ENCODE measurements at places on chromosomes 2 and 18. TPM values are rescaled to one million over a fixed set of nuclear protein-coding genes. Genes with fewer than 3 reads are reported as not detected.
A peak's percentile ranks its signal among the peaks of the same experiment; 100 is the strongest.

The PROKR1 gene
- not detected for total RNA-seq

The RUFY4 gene
- 0.31 TPM for total RNA-seq

The OST4 gene
- 238 TPM for total RNA-seq

The INHBB gene
- 7.8 TPM for total RNA-seq

The TFPI gene
- 247 TPM for total RNA-seq

The UGT1A9 gene
- not detected for total RNA-seq

The CAPN14 gene
- 0.21 TPM for total RNA-seq

The MAP3K19 gene
- 11.0 TPM for total RNA-seq

DNA sequence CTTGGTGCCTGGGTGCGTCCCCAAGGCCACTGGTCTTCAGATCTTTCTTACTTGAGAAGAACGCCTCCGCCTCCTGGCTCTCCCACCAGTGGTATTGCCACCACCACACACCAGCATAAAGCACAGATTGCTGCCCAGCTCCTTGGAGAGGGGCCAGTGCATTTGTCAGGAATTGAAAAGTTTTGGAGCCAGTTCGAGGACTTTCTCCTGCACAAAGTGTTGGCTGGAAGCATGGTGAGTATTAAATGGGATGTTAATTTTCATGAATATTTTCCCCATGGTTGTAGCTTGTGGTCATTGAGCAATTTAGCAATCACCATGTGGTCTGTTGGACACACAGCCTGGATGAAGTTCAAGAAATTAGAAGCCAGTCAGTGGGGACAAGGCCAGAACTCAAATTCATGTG, 684.6 kb upstream of the FANCL start:
- DNase-seq = peak; percentile 37
- no peak overlapping the region for H3K27ac ChIP-seq
- no peak overlapping the region for H3K4me3 ChIP-seq
- no peaks in the 10 kb centered on the region for H3K27me3 ChIP-seq
- H3K36me3 ChIP-seq = no peaks in the 10 kb centered on the region

DNA sequence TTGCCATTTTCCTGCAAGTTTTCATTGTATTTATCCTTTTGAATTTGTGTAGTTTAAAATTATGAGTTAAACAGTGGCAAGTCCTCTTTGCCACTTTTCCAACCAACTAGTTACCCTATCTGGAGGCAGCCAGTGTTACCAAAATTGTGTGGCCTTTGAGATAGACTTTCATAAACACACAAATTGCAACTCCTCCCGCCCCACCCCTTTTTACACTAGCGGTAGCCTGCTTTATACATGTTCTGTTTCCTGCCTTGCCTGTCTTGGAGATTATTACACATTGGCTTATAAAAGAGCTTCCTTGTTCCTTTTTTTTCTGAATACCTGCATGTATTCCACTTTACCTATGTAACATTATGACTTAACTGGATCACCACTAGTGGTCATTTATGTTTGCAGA, 56.5 kb downstream of the RPIA start:
- H3K27ac ChIP-seq = no peak overlapping the region
- no peaks in the 10 kb centered on the region for H3K27me3 ChIP-seq
- H3K36me3 ChIP-seq = peaks cover 26% of the 10 kb centered on the region
- no peaks in the 10 kb centered on the region for H3K4me1 ChIP-seq

- no peak for DNase-seq
- H3K4me1 ChIP-seq = no peaks in the 10 kb centered on the region
- H3K27me3 ChIP-seq = peaks cover 2% of the 10 kb centered on the region
- H3K36me3 ChIP-seq = no peaks in the 10 kb centered on the region
Observed at GRCh38 chr2:132403146-132403545, 13.5 kb upstream of the GPR39 start.

- no peak for DNase-seq
- no peaks in the 10 kb centered on the region for H3K27me3 ChIP-seq
- no peak overlapping the region for H3K4me3 ChIP-seq
- no peak overlapping the region for H3K27ac ChIP-seq
Observed at GRCh38 chr2:215882689-215883088, 130.7 kb downstream of the MREG start.

- peaks cover 9% of the 10 kb centered on the region for H3K4me1 ChIP-seq
- no peaks in the 10 kb centered on the region for H3K36me3 ChIP-seq
- H3K4me3 ChIP-seq = no peak overlapping the region
- no peak for DNase-seq
Observed at GRCh38 chr2:238879043-238879442, 31.2 kb downstream of the TWIST2 start.

DNA sequence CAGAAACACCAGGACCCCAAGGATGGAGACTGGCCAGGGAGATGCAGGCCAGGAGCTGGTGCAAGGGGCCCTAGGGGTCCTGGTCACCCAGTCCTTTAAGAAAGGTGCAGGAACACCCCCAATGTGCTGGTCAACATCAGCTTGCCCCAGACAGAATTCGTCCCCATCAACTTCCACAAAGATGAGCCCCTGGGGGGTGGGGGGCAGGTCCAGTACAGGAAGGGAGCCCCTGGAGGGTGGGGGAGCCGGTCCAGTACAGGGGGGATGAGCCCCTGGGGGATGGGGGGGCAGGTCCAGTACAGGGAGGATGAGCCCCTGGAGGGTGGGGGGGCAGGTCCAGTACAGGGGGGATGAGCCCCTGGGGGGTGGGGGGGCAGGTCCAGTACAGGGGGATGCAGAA, 160.7 kb upstream of the SALL3 start:
- peaks cover 15% of the 10 kb centered on the region for H3K27me3 ChIP-seq
- no peak overlapping the region for H3K27ac ChIP-seq

DNA sequence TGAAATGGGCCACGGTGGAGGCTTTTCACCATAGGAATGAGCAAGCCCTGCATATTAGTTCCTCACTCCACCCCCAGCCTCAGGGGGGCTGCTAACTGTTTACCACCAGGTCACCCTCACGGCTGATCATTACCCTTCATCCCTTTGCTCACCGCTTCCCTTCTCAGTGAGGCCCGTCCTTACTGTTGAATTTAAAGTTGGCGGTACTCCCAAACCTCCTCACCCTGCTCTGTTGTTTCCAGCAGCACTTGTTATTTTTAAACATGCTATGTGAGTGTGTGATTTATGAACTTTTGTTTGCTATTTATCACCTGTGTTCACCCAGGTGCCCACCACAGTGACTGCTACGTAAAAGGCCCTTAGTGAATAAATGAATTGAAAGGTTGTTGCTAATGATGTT, 243.6 kb downstream of the ZNF407 start:
- no peak for DNase-seq
- H3K36me3 ChIP-seq = no peaks in the 10 kb centered on the region
- H3K4me1 ChIP-seq = no peaks in the 10 kb centered on the region
- H3K27ac ChIP-seq = no peak overlapping the region

- DNase-seq = no peak
- H3K36me3 ChIP-seq = no peaks in the 10 kb centered on the region
Observed at GRCh38 chr18:11258039-11258610, 108.8 kb upstream of the PIEZO2 start.

- H3K27me3 ChIP-seq = no peaks in the 10 kb centered on the region
- DNase-seq = no peak
- no peak overlapping the region for H3K4me3 ChIP-seq
- H3K27ac ChIP-seq = no peak overlapping the region
- peaks cover 2% of the 10 kb centered on the region for H3K4me1 ChIP-seq
Observed at GRCh38 chr2:224545884-224546644, 39.1 kb downstream of the CUL3 start.

DNA sequence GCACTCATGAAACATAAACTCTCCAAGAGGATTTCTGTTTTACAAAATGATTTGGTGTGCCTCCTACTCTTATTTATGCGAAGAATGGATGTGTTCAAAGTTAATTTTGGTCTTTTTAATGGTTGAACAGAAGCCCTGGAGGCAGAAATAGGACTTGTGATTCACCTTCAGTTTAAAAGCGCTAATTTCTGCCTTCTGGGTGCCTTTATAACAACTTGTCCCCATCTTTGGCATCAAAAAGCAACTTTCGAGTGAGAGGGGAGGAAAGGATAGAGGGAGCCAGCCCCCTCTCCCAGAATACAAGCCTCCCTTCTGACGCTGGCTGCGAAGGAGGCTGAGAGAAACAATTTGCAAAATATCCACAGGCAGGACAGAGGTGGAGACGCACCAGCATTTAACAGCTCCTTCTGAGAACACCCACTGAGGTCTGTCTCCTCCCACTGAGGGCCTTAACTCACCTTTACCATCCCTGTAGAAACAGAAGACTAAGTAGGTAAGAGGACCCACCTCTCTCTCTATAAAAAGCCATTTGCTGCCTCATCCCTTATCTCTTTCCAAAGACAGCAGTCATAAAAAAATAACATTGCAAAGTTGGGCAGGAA, 24.3 kb upstream of the BCL11A start:
- no peak overlapping the region for H3K4me3 ChIP-seq
- no peak for DNase-seq
- H3K27me3 ChIP-seq = peaks cover 3% of the 10 kb centered on the region
- H3K27ac ChIP-seq = no peak overlapping the region
- no peaks in the 10 kb centered on the region for H3K4me1 ChIP-seq

GRCh38 chr2:133943108-133943507, 310.8 kb upstream of the MGAT5 start:
- H3K27me3 ChIP-seq = no peaks in the 10 kb centered on the region
- H3K4me1 ChIP-seq = no peaks in the 10 kb centered on the region
- no peak for DNase-seq
- H3K36me3 ChIP-seq = no peaks in the 10 kb centered on the region
- H3K27ac ChIP-seq = no peak overlapping the region

GRCh38 chr2:99957332-99958133, 184.9 kb downstream of the AFF3 start:
- H3K36me3 ChIP-seq = no peaks in the 10 kb centered on the region
- no peak for DNase-seq
- H3K4me1 ChIP-seq = no peaks in the 10 kb centered on the region
- H3K4me3 ChIP-seq = no peak overlapping the region
- H3K27ac ChIP-seq = no peak overlapping the region

GRCh38 chr2:101030866-101031554, 28.9 kb downstream of the RPL31 start:
- no peak overlapping the region for H3K4me3 ChIP-seq
- peaks cover 4% of the 10 kb centered on the region for H3K4me1 ChIP-seq
- peak overlapping the region; percentile 30 for H3K27ac ChIP-seq
- H3K36me3 ChIP-seq = peaks cover 29% of the 10 kb centered on the region
- DNase-seq = no peak

DNA sequence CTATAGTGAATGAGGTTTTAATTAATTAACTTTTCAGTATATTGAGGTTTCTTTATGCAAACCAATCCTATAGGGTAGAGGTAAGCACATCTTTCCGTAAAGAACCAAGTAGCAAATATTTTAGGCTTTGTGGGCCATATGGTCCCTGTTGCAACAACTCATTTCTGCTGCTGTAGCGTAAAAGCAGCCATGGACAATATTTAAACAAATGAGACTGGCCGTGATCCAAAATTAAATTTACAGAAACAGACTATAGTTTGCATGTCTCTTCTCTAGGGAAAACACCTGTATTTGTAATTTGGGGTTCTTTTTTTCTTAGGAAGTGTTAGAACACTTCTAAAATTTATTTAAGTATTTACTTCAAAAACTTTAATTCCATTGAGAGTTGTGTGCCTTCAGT, 104.3 kb downstream of the KYNU start:
- no peaks in the 10 kb centered on the region for H3K4me1 ChIP-seq
- no peak overlapping the region for H3K4me3 ChIP-seq
- DNase-seq = peak; percentile 70
- no peak overlapping the region for H3K27ac ChIP-seq
- no peaks in the 10 kb centered on the region for H3K27me3 ChIP-seq

DNA sequence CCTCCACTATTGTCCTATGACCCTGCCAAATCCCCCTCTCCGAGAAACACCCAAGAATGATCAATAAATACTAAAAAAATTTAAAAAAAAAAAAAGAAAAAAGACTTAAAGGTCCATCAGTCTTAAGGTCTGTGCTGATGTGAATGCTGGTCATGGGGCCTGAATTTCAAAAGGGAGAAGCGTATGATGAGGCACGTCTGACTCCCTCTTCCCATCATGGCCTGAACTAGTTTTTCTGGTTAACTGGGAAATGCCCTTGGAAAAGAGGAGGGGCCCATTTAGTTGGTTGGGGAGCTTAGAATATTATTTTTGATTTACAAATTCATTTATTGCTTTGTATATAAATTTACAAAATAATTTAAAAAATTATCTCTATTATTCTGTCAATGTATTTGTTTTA, 291.0 kb upstream of the CDH19 start:
- no peaks in the 10 kb centered on the region for H3K36me3 ChIP-seq
- H3K27ac ChIP-seq = no peak overlapping the region
- H3K4me1 ChIP-seq = no peaks in the 10 kb centered on the region
- no peak for DNase-seq
- no peaks in the 10 kb centered on the region for H3K27me3 ChIP-seq
- no peak overlapping the region for H3K4me3 ChIP-seq

- H3K27ac ChIP-seq = no peak overlapping the region
- H3K36me3 ChIP-seq = no peaks in the 10 kb centered on the region
- H3K4me1 ChIP-seq = no peaks in the 10 kb centered on the region
- H3K4me3 ChIP-seq = no peak overlapping the region
- no peaks in the 10 kb centered on the region for H3K27me3 ChIP-seq
Observed at GRCh38 chr2:47654790-47655562, 128.0 kb upstream of the MSH6 start.

DNA sequence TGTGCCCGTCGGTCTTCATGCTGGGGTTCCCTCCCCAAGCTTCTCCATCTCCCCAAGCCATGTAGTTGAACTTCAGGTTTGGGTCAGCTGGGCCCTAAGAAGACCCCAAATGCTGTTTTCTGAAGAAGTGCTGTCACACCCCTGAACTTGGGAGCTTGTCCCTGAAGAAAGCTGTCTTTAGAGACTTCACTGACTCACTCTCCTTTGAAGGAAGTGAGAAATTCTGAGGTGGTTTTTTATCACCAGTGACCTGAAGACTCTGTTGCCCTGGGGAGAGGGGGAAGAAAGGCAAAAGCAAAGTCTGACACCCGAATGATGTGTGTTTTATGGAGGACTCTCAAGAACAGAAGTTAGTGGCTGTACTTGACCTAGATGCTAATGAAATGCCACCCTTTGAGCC, 83.6 kb upstream of the BCL2L11 start:
- H3K36me3 ChIP-seq = no peaks in the 10 kb centered on the region
- no peak for DNase-seq
- no peak overlapping the region for H3K4me3 ChIP-seq
- no peak overlapping the region for H3K27ac ChIP-seq
- peaks cover 6% of the 10 kb centered on the region for H3K4me1 ChIP-seq

GRCh38 chr2:11129598-11130449, 25.4 kb upstream of the SLC66A3 start:
- peaks cover 1% of the 10 kb centered on the region for H3K27me3 ChIP-seq
- peak overlapping the region; percentile 2 for H3K4me3 ChIP-seq
- peaks cover 6% of the 10 kb centered on the region for H3K4me1 ChIP-seq

DNA sequence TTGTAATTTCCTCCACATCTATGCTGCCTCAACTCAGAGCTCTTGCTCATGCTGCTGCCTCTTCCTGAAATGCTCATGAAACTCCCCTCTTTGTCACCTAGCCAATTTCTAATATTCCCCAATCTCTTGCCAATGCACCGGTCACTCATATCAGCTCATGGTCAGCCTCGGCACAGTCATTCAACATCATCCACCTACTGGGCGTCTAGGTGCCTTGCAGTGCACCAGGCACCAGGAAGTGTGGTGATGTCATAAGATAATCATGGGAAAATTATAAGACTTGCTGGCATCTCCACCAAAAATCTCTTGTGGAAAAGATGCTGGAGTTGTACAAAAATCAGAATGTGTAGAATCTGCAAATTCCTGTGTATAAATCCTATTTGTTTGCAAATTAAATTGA, 52.6 kb upstream of the RAB27B start:
- no peak overlapping the region for H3K27ac ChIP-seq
- no peak for DNase-seq
- H3K4me3 ChIP-seq = no peak overlapping the region

All from lung (tissue), 17 donors.